Cortex of kidney (tissue), 1 donor: ENCODE measurements at places on chromosomes 1 and 21.

- no peak for DNase-seq
Measured at GRCh38 chr1:61616830-61617229, 108.1 kb downstream of the TM2D1 start.

DNA sequence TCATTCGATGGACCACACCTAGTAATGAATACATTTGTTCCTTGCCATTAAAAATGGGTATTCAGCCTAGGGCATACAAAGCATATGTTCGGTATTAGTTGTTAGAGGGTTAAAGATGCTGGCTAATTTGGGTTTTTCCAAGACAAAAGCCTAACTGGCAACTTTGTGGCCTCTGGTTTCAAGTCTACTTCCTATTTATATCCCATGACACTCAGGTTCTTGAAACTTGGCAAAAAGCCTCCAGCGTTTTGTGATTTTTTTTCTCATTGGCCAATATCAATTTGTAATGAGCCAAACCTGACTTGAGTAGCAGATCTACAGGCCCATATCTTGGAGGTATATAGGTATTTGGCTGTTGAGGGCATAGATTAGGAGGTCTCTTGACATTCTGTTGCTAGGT lies 75.3 kb downstream of the C1orf21 start:
- DNase-seq: no peak

GRCh38 chr1:200538179-200538578 lies 82.4 kb downstream of the KIF14 start:
- DNase-seq: no peak

DNA sequence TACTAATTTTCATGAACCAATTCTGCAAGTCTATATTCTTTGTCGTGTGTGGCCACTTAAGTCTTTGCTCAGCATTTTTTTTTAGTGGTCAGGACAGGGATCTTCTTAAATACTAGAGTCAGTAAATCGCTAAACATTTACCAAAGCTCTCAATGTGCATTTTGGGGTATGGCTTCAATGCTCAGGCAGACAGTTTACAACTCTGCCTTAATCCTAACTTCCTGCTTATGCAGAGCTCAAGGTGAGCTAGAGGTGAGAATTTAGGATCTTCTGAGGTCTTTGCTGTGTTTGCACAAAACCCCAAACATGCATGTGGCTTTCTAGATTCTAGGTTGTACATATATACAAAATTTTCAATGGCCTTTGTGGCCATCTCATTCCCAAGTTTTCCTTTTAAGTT lies 153.0 kb downstream of the DNM3 start:
- no peak for DNase-seq
